Natural killer cell treated with Interleukin-12 subunit alpha and Interleukin-12 subunit beta and Interleukin-15 and Interleukin-18, amount 100 ng/mL, for 72 hours (primary cell): ENCODE measurements at places on chromosomes 2 and 18.

GRCh38 chr18:30245766-30246455 is 796.6 kb downstream of the DSC3 start:
- DNase-seq: no peak

DNA sequence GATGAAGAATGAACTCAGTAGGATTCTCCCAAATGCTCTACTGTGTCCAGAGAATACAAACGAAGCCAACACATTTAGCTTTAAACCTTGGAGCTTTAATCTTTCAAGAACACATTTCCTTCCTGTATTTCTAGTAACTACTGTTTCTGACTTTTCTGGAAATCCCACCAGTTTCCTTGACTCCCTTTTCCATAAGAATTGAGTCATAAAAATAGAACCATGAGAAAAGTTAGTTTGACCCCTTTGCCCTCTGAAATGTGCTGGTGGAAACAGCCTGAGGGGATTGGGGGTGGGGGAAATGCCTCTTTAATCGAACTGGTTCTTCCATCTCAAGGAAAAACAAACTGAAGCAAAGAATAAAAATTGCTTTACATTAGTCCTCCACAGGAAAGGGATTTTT is 123.9 kb downstream of the TMEM17 start:
- DNase-seq: no peak

DNA sequence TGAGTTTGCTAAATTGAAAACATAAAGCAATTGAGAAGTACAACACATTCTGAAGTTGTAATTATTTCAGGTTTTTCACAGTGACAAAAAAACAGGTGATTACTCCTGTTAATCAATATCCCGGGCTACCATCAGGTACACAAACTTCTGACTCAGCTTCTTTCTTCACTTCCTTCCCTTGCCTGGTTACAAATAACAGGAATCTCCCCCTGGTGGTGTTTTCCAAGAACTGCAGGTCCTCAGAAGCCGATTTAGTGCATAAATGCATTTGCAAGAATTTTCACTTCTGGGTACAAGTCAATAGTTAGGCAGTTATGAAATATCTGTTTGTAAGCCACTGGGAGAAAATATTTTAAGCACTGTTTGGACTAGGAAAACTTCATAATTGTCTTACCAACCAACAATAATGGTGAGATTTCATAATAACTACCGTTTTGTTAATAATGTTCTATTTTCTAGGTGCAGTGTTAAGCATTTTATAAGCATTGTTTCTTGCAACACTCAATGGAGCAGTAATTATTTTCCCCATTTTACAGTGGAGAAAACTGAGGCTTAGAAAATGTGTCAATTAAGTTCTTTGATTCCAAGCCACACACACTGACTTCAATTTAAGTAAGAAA is 12.4 kb upstream of the GMCL1 start:
- peak; percentile 85 for DNase-seq

DNA sequence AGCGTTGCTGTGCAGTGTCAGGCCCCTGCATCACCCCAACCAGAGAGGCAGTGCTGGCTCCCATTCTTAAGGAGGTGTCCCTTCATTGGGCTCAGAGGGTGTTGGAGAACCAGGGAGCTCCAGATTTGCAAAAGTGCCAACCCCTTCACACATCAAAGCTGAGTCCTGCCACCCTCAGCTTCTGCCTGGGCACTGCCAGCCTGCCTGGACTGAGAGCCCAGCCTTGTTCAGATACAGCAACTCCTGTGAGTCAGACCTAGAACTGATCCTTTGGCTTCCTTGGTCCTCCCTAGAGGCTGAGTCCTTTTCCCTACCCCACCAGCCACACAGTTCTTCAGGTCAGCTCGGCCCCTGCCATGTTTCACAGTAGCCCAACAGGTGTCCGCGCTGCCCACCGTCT is 424.9 kb upstream of the MYT1L start:
- no peak for DNase-seq

DNA sequence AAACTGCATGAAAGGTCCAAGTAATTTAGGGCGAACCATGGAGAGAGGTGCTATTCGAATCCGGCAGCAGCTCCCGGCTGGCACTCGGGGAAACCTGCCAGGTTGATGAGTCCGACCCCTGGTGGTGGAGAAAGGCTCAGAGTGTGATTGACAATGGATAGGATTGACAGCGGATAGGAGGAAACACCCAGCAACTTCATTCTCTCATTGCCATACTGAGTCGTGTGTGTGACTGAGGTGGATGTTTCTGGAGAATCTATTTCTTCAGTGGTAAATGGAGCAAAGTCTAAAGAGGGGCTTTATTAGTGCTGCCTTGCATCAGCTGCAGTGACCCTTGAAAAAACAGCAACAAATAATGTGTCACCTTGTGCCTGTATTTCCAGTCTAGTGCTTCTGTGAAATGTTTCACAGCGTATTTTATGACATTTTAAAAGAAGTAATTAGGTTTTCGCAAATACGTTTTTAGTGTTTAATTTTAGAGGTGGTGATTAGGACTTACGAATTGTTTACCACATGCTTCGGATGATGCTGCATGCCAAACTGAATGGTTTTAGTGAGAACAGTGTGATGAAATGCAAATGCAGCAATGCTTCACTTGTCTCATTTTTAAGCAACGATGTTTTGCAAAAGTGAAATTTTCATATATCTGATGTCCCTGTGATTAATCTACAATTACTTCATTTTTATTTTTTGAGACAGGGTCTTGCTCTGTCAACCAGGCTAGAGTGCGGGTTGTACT is 102.0 kb downstream of the DCDC2C start:
- no peak for DNase-seq

GRCh38 chr2:65404988-65405697 is 27.3 kb downstream of the SPRED2 start:
- DNase-seq: no peak

DNA sequence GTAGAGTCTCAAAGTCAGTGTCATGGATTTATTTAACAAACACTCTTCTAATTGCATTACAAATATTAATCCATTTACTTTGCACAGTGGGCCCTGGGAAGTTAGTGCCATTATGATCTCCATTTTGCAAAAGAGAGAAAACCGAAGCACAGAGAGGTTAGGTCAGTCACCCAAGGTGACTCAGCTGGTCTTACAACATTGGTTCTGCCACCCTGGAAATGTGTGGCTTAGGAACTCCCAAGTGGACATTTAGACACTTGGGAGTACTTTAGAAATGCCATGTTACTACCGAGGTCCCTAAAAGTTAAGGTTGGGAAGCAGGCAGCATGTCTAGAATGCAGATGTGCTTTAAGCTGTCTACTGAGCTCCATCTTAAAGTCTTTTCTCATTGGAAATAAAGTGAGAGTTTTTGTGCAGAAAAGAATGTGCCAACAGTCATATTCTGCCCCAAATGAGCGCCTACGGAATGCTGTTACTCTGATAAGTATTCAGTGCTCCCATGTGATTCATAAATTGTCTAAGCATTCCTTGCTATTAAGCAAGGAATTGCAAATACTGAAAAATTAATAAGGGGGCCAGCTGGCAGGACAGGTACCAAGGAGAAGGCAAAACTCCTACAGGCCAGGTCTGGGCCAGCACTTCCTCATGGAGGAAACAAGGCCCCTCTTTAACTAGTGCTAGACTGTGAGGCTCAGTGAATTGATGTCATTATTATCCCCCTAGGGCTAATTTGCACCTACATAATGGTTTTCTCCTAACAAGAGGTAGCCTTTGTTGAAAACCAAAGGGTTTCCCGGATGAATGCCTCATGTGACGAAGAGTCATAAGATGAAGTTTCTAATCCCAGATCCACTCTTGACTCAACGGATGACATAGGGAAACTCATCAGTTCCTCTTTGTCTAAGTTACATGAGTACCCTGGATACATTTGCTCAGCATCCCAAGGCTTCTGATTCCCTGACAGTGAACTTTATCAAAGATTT is 16.3 kb downstream of the NRP2 start:
- no peak for DNase-seq

GRCh38 chr2:6754419-6754818 is 111.3 kb downstream of the CMPK2 start:
- DNase-seq: no peak

DNA sequence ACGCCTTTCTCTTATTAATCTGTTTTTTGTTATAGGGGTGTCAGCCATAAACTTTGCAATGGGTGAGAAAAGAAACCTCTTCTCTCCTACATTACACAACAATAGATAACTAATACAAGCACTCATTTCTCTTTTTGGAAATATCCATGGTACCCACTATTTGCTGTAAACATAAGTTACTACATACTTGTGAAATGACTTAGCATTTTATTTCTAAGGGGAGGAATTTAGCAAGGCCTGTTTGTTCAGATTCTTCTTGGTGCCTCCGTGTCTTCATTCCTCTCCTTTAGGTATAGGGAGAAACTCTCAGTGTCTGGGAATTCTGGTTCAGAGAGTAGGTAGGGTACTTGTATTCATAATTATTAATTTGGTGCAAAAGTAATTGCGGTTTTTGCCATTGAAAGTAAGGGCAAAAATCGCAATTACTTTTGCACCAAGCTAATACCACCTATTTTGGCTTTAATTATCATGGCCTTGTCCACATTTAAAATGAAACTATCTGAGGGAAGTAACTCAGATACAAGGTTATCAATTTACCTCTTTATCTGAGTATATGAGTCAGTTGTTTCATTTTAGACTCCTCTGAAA is 134.8 kb downstream of the MREG start:
- DNase-seq: no peak

- DNase-seq: no peak
These were observed 1.3 kb upstream of the DPYSL5 start for GRCh38 chr2:26846334-26847306.

- no peak for DNase-seq
These were observed 408.9 kb downstream of the RIT2 start for GRCh38 chr18:42706618-42707017.

- DNase-seq: no peak
These were observed 58.3 kb upstream of the MAPRE3 start for GRCh38 chr2:26911911-26912861.

DNA sequence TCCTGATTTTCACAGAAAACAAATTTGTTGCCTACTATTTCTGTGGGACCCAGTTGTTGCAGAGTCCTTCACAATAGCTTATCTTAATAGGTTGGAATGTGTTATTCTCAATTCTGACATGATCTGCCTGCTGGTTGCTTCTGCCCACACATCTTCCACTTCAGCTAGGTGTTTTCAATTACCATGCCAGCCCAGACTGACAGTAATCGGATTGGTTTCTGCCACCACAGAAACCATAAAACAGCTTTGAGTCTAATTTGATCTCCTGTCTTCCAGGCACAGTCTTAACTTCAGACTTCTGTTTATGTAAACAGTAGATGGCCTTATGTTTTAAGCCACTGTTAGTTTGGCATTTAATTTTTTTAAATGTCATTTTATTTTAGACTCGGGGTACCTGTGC is 248.2 kb upstream of the RBMS1 start:
- no peak for DNase-seq

DNA sequence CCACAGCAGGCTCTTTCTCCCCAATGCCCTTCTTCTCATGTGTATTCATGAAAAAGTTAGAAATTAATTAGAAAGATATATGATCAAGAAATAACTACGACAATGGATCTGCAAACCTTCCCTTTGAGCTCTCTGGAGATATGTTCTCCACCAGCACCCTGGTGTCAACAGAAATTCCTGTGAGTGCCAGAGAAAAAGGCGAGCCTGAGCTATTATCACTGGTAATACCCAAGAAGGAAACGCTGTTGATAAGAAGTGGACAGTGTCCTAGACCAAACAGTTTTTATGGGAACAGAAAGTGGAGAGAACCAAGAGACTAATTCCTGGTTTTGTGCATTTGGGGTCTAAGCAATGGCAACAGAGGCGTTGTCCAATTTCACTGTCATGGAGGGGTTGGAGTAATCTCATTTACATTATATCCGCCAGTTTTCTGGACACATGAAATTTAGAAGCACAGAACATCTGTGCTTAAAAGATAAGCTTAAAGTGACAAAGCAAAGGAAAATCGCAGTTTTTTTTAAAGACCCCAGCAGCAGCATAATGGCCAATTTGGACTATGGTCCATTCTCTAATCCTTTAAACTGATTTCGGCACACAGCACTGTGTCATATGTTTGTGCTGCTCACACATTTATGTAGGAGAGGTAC is 47.2 kb upstream of the CDC42EP3 start:
- no peak for DNase-seq

GRCh38 chr2:29733213-29733612 is 188.2 kb downstream of the ALK start:
- DNase-seq: no peak

DNA sequence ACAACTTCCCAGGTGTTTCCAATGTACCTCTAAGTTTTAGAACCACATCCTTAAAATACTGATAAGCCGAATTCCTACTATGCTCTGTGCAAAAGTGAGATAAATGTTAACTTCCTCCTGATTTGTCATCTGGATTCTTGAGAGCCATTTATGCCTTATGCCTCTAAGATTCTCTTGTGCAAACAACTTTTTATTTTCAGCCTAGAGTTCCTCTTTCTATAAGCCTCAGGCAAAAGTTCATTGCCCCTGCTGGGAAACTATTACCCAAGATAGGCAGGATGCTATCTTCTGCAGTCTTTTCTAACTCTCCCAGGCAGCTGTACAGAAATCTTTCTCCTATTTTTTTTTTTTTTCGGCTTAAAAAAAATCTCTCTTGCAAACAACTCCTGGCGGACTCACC is 216.1 kb downstream of the KCNJ3 start:
- DNase-seq: no peak

GRCh38 chr2:187302116-187302515 is 145.9 kb downstream of the CALCRL start:
- DNase-seq: no peak

GRCh38 chr2:46520130-46520711 is 40.9 kb downstream of the TMEM247 start:
- DNase-seq: no peak

- no peak for DNase-seq
These were observed 11.8 kb downstream of the MTCL1 start for GRCh38 chr18:8717011-8717770.
